Activated B cell treated with CpG ODN at 0.5 μM for 24 hours (primary cell): ENCODE measurements at places on chromosomes 6 and 20. TPM values are rescaled to one million over a fixed set of nuclear protein-coding genes. Genes with fewer than 3 reads are reported as not detected.

GRCh38 chr6:151018046-151018445 lies 152.5 kb downstream of the MTHFD1L start:
- no peak for DNase-seq

DNA sequence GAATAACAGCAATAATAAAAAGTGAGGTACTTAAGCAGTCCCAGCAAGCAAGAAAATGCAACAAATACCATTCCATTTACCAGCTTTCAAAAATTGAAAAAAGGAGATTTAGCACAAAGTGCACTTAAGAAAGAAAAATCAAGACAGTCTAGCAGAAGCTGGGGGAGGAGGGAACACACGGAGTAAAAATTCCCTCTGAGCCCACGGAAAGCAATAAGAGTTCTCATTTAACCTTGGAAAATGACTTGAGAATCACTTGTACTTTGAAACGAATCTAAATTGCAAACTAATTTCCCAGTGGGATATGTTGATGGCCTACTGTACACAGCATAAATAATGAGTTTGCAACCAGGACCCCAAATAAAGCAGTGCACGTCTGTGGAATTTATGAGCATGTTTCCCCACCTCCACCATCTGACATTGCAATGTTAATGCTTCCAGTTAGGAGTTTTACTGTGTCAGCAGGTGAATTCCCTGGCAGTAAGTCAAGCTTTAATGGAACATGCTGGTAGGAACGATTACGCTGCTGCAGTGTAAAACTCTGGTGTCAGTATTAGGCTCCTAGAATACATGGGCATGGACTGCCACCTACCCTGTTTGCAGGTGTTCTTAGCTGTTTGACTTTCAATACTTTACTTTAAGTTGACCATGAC lies 386.8 kb downstream of the HDGFL1 start:
- DNase-seq: no peak

GRCh38 chr6:2448826-2449571 lies 203.6 kb upstream of the GMDS start:
- DNase-seq: no peak

DNA sequence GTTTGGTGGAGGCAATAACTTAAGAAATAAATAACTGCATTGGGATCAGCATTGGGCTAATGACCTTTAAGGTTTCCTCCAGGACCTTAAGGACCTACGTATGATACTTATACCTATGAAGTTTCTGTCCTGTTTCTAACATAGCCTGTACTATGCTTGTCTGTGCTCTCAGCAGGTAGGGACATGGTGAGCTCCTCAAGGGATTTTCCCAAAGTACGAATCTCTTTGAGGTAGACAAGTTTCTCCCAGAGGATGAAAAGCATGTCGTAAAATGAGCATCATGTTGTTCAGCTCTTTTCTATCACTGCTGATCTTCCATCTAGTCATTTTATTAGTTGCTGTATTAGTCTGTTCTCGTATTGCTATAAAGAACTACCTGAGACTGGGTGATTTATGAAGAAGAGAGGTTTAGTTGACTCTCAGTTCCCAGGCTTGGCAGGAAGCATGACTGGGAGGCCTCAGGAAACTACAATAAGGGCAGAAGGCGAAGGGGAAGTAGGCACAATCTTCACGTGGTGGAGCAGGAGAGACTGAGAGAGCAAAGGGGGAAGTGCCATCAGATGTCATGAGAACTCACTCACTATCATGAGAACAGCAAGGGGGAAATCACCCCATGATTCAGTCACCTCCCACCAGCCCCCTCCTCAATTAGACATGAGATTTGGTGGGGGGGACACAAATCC lies 77.8 kb upstream of the TGM3 start:
- DNase-seq: peak; percentile 21

- DNase-seq: no peak
Measured at GRCh38 chr6:139639507-139639906, 265.1 kb upstream of the CITED2 start.

GRCh38 chr6:170461556-170462365 lies 91.3 kb downstream of the PSMB1 start:
- DNase-seq: no peak

DNA sequence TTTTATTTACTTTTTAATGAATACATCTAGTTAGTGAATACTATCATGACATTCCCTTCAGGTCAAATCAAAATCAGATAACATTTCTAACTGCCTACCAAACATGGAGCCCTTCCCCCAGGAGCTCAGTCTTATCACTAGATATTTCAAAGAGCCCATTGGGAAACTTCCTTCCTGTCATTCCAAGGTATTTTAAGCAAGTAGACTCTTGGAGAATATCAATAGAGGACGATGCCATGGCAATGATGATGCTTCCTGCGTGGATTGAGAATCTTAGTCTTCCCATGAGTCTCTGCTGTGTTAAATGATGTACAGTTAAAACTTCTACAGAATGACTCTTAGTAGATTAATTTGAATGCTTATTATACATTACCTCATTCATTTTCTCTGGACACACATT lies 384.9 kb downstream of the CENPW start:
- no peak for DNase-seq

DNA sequence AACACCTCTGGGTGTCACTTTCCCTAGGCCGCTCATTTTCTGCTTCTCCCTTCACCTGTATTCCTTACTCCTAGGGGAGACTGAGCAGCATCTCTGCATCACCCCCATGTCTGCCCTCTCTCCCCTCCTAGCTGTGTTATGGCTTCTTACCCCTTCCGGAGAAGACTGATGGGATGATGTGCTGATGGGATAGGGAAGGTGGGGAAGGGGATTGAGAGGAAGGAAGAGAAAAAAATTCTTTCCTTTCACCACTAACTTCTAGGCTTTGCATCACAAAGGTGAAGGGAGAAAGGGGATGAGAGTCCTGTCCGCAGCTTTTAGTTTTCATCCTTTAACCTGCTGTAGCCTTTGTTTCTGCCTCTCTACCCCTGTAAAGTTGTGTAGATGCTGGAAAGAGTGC lies 26.7 kb downstream of the AKAP7 start:
- no peak for DNase-seq

DNA sequence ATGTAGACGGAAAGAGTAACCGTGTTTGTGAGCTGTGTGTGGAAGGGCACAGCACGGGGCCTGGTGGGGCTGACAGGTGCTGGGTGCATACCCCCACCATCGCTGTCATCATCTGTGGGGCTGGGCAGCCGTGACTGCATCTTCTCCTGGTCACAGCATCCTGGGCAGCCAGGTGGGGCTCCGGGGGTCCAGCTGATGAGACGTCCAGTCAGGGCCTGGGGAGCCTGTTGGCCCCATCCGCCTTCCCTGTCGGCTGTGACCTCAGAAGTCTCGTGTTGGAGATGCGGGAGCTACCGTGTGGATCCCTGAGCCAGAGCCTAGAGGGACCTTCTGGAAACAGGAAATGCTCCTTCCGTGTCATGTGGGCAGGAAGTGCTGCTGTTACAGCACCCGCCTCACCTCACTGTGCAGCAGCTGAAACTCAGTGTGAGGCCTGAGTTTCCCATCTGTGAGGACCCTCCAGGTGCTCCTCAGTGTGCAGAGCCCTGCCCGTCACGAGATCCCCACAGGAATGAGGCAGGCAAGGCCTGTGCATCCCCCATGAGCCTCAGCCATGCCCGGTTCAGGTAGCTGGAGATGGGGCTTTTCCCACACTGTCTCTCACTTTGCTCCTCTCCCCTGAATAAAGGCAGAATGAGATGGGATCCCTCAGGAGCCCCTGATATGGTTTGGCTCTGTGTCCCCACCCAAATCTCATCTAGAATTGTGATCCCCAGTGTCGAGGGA lies 108.7 kb downstream of the ERMARD start:
- peak; percentile 9 for DNase-seq

TMEM200A gene
- total RNA-seq: 0.69 and 1.1 TPM in 2 replicates

FYN gene
- 57.8 and 64.7 TPM in 2 replicates for total RNA-seq

TREM1 gene
- total RNA-seq: 0.81 TPM in 1 of 2 replicates, not detected in the other

CPXM1 gene
- total RNA-seq: 8.5 and 9.8 TPM in 2 replicates
